ENCODE measurements at places on chromosomes 1 and 21.

GRCh38 chr21:42251654-42252324, 32.8 kb downstream of the ABCG1 start:
- DNase-seq, result no peak

DNA sequence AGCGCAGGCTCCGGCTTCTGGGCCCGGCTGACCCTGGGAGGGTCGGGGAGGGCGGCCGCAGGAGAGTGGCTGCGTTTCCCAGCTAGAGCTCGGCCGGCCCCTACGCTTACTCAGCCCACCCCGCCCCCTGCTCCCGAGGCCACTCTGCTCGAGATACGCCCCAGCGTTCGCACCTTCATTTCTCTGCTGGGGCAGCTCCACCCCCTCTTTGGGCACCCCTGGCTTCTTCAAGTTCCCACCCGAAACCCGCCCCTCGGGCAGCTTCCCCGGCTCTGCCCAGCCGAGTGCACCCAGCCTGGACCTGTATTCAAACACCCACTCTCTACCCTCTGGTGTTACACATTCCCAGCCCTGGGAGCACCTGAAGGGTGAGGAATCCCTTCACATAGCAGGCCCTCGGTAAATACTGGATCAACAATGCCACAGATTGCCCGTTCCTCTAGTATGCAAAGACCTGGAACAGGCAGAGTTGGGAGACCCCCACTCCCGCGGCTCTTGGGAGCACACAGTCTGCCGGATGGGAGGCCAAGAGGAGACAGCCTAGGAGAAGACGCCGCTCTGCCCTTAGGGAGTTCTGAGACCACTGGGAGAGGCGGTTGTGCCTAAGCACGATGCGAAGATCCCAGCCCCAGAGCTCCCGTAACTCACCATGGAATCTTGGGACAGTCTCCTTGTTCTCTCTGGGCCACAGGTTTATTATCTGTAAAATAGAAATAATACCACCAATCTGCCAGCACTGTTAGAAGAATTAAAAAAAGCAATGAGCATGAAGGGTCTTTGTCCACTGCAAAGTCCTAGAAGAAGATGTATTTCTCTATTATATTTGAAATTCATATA, 566 bp upstream of the PAQR7 start:
- peak; percentile 79 for DNase-seq

GRCh38 chr1:21706151-21706835, 37.1 kb upstream of the RAP1GAP start:
- peak; percentile 30 for DNase-seq

GRCh38 chr1:218344814-218345672, at the start of gene TGFB2:
TGFB2 (plus strand) TSS chr1:218345336; CDS start chr1:218346702, 1,366 bp downstream.
- DNase-seq, result peak; percentile 87
